ENCODE measurements at places on chromosomes 1 and 21.

DNA sequence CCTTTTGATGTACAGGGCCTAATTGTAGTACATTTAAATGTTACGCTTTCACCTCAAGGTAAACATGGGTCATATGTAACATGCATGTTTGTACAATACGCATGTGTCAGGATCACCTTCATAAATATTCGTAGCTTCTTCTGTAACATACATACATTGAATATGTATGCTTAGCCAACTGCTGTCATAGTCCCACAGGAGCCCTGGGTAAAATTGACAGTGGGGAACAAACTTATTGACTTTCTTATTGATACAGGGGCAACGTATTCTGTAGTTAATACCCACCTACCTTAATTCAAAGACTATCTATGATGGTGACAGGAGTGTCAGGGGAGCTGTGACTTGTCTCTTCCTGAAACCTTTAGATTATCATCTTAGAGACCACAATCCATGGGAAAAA is 3.7 kb upstream of the REN start:
- no peak for DNase-seq

DNA sequence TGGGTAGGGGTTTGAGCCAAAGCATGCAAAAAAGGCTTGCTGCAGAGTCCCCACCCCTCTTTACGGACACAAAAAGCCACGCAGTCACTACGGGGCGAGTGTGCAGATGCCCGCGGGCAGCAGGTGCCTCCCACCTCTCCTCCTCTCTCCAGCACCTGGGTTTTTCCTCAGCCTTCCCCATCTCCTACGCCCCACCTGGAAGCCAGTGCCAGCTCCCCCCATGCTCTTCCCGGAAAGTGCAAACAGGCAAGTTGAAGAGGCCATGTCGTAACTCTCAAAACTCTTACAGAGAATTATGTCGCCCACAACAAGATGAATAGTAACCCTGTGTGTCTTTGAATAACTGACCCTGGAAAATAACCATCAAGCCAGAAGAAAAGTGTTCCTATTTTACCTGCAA is 82.5 kb downstream of the PDE9A start:
- DNase-seq = no peak

- DNase-seq = no peak
Measured at GRCh38 chr1:2788506-2789163, 12.9 kb downstream of the TTC34 start.

DNA sequence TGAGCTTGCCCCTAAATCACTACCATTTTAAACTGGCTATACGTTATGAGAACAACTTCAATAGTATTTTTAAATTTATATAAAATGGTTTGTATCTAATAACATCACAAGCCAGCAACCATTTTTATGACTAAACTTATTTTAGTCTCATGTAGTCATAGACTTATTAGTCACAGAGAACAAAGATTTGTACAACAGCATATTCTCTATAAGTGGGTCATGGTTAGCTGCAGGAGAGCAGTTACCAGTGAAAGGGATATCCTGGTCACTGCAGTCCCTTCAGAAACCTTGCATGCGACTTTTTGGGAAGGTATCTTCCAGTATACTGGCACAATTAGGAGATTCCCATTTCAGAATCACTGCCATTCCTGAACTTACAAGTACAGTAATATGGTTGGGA is 90.0 kb downstream of the HFM1 start:
- DNase-seq = no peak

DNA sequence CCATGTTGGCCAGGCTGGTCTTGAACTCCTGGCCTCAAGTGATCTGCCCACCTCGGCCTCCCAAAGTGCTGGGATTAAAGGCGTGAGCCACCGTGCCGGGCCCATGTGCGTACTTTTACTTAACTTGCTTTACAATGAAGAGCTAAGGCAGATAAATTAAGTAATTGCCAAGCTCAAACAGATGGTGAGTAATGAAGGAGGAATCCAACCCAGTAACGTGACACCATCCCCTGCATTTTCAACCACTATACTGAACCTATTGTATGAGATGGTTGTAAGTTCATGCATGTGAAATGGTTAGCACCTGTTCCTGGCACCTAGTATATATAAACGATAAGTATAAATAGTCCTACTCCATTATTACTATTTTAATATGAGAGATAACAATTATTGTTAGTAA is 588.0 kb upstream of the BEND5 start:
- no peak for DNase-seq

DNA sequence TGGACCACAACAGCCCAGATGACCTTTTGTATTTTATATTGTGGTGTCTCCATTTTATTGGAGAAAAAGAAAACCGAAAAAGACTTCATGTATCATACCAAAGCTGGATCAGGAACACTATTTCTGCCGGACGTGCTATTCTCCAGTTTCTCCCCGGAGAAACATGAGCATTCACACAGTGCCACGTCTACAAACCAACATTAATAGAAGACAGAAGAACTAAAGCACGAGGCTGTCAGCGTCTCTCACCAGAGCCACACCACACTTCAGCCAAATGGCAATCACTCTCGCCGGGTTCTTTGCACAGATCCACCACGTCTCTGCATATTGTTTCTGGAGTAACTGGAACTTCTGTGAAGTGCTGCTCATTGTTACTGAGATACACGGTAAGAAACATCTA is 24.8 kb downstream of the TP53BP2 start:
- no peak for DNase-seq

GRCh38 chr1:48558366-48558765 is 86.4 kb upstream of the SPATA6 start:
- no peak for DNase-seq

- DNase-seq = no peak
Measured at GRCh38 chr1:158685085-158685484, 1.4 kb downstream of the SPTA1 start.

GRCh38 chr1:190494451-190494850 is 16.8 kb upstream of the BRINP3 start:
- DNase-seq = no peak

GRCh38 chr1:24111262-24111995 is 506 bp downstream of the MYOM3 start:
- no peak for DNase-seq

DNA sequence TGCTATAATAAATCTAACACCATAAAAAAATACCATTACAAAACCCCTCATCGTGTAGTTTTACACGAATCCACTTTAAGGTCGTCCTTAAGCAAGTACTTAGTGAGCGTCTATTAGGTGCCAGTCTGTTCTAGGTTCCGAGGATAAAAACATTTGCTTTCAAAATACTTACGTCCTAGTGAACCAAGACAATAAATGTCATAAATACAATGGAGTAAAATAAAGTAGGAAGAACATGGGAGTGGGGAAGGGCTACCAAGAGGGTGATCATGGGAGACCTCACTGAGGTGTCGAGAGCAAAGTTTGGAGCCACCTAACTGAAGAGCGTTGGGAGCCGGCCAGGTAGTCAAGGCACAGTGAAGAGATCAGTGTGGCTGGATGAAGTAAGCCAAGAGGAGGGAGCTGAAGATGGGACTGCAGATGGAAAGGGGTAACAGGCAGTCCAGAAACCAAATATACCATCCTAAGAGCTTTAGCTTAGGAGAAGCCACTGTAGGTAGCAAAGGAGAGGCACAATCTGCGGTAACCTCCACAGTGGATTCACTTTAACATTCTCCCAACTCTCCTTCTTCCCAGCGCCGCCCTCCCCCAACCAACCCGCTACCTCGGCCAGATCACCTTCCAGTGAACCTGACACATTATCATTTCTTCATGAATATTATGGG is 684 bp downstream of the LTN1 start:
- DNase-seq = no peak

DNA sequence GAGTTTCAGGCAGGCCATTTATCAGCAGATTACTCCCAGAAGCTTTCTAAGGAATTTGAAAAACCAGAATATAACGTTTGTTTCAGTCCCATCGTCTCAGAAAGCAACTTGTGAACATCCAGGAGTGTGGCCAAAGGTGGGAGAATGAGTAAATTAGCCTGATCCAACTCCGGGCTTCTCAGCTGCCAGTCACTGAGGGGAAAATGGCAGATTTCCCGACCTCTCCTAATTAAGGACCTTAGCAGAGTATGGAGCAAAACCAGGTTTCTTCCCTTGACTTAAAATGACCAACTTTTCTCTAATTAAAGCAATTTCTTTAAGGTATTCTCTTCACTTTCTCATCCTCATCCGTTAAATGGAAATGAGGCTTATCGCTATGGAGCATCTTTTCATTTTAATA is 1.0 kb downstream of the CORT start:
- DNase-seq = no peak

- DNase-seq = no peak
Measured at GRCh38 chr1:209454340-209454994, 129.0 kb upstream of the CAMK1G start.

- no peak for DNase-seq
Measured at GRCh38 chr1:173888749-173889148, 20.6 kb downstream of the ZBTB37 start.

DNA sequence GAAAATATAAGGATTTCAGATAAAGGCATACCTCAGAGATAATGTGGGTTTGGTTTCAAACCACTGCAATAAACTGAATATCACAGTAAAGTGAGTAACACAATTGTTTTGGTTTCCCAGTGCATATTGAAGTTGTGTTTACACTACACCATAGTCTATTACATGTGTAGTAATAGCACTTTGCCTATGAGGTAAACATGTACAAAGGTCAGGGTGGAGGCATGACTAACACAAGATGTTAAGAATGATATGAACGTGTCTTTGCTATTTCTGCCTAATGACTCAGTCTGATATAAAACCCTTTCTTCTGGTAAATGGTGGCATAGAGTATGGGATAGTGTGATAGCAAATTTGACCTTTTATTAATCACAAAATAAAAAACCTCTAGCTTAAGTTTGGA is 621.5 kb upstream of the ADGRL2 start:
- no peak for DNase-seq

DNA sequence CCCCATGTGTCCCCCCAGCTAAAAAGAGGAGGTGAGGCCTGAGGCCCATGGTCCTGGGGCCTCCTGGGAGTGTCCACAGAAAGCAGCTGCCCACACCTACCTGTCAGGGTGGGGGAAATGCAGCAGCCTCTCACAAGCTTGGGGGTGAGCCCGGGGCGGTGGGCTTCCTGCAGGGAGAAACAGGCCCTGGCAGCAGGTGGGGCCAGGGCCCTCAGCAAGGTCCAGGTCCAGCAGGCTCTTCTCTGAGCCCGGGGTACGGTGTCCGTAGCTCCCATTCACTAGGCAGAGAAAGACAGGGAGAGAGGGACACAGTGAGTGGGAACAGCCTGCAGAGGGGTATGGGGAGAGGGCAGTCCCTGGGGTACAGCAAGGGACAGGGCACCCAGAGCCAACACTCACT is 139.0 kb downstream of the GLIS1 start:
- no peak for DNase-seq

- peak; percentile 87 for DNase-seq
Measured at GRCh38 chr1:2227346-2228156, 568 bp upstream of the SKI start.

DNA sequence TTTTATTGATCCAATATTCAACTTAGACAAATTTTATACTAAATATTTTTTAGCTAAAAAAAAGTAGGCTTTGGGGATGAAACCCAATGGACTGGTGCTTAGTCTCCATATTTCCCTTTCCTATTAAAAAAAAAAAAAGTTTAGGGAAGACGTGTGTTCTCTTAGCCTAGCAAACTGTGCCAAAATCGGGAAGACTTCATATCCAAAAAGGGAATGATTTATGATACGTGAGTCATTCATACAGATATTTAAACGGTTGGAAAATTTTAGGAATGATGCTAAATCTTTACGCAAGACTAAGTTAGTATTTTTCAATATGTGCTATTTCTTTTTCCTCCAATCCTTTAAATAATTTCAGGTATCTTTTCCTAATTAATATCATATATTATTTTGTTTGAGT is 50.7 kb downstream of the SPATA17 start:
- no peak for DNase-seq

GRCh38 chr1:105678334-105678733 is 1378.1 kb upstream of the PRMT6 start:
- DNase-seq = no peak

DNA sequence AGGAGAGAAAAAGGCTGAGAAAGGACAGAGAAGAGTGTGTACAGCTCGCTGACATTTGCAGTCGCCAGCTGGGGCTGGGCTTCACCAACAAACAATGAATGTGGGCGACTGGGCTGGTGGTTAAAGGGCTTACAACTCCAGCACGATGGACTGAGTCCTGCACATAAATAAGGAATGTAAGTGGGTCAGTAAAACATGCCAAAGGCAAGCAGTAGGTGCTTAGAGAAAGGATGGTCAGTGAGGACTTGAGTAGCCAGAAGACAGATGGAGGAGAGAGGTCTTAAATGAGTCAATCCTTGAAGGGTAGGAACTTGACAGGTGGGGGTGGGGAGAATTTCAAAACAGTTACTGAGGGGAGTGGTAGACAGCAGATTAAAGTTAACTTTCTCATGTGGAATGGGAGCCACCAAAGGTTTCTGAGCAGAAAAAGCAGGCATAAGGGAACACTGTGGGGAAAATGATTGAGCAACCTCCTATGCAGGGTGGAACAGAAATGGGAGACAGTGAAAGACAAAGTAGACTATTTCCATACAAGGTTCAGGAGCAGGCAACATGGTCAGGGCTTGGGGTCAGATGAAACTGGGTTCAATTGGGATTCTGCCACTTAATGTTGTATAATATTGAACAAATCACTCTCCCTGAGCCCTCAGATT is 37.4 kb downstream of the GADD45A start:
- no peak for DNase-seq

DNA sequence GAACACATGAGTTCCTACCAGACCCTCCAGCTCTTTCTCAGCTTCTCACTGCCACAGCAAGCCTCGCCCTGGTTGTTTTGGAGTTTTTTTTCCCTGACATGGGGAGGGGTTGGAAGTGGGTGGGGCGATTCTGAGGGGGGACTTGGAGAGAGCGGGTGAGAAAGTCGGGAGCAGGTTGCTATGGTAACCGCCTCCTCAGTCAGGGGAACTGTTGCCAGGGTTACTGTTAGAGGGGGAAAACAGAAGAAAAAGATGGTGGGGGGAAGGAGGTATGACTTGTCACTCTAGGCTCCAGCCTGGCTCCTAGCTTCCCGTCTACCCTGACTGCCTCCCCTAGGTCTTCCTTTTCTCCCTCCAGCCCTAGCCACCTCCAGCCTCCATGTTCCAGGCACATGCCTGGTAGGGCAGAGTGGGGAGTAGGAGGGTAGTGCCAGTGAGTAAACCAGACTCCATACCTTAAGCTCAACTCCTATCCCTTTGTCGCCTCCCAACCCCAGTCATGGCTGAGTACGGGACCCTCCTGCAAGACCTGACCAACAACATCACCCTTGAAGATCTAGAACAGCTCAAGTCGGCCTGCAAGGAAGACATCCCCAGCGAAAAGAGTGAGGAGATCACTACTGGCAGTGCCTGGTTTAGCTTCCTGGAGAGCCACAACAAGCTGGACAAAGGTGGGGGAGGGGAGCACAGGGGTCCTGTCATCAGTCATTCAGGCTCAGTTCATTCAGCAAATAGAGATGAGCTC is 6.0 kb downstream of the PEA15 start:
- DNase-seq = no peak

- DNase-seq = no peak
Measured at GRCh38 chr1:163537809-163538208, 216.1 kb downstream of the NUF2 start.

GRCh38 chr1:52142220-52143183 is 613 bp downstream of the ZFYVE9 start:
- DNase-seq = no peak

- DNase-seq = no peak
Measured at GRCh38 chr21:32713726-32714125, 14.1 kb downstream of the SYNJ1 start.

GRCh38 chr1:183881387-183882131 is 76.6 kb downstream of the RGL1 start:
- no peak for DNase-seq

GRCh38 chr1:10852018-10852417 is 55.6 kb upstream of the CASZ1 start:
- DNase-seq = no peak

All from stimulated activated CD4-positive, alpha-beta T cell treated with anti-CD3 and anti-CD28 coated beads, Interleukin-2, amount 100 ng/mL, for 4 hours (primary cell).